IMR-90 (cell line): ENCODE measurements at places on chromosomes 6 and 20. TPM values are rescaled to one million over a fixed set of nuclear protein-coding genes. Genes with fewer than 3 reads are reported as not detected.

Gene ATP9A
- total RNA-seq, result 22.4 and 23.3 TPM in 2 replicates

Gene PDE7B
- 12.4 and 15.6 TPM in 2 replicates for total RNA-seq

DNA sequence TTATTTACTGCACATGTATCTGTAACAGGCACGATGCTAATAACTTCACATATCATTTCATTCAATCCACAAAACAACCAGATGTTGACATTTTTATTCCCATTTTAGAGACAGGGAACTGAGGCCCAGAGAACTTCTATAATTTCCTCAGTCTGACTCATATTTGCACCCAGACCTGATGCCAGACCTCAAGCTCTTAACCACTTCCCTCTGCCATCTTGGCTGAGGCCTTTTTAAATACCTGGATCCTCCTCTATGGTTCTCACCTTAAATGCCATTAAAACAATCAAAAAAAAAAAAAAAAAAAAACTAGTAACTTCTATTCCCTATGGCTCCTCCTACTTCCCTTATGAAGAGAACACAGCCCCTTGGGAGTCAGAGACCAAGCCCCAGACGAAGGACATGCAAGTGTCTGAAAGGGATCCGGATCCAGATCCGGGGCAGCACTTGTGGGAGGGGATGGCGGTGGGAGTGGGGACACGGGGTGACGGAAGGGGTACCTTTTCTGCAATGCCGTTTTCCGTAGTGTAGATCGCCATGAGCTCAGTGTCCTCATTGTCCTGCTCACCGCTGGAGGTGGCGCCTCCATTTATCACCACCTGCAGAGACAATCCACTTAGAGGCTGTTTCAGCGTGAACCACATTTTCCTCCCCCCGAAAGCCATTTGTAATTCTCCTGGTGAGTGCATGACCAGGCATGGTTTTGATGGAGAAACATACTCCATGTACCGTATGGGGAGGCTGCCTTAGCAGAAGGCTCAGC, 88.7 kb downstream of the SLC23A2 start:
- no peak for DNase-seq

DNA sequence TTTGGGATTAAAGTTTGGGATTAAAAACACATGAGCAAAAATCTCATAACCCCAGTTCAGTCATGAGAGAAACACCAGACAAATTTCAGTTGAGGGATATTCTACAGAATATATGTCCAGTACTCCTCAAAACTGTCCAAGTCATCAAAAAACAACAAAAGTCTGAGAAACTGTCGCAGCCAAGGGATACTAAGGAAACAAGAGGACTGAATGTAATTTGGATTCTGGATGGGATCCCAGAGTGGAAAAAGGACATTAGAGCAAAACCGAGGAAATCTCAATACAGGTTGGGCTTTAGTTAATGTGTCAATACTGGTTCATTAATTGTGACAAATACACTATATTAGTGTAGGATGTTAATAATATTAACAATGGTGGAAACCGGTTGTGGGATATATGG, 219.3 kb downstream of the BCKDHB start:
- DNase-seq, result no peak

GRCh38 chr6:4801491-4802110, 25.4 kb downstream of the CDYL start:
- no peak for DNase-seq

DNA sequence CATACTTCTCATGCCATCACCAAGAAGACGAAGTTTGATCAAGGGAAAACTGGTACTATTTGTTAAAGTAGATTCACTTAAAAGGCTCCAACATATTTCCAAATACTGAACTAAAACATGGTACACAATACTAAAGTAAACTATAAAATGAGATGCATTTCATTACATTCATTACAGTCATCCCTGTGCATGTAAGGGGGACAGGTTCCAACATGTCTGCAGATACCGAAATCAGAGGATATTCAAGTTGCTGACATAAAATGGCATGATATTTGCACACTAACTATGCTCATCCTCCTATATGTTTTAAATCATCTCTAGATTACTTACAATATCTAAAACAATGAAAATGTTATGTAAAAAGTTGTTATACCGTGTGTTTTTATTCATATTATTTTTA, 893.9 kb upstream of the MANEA start:
- DNase-seq, result no peak

DNA sequence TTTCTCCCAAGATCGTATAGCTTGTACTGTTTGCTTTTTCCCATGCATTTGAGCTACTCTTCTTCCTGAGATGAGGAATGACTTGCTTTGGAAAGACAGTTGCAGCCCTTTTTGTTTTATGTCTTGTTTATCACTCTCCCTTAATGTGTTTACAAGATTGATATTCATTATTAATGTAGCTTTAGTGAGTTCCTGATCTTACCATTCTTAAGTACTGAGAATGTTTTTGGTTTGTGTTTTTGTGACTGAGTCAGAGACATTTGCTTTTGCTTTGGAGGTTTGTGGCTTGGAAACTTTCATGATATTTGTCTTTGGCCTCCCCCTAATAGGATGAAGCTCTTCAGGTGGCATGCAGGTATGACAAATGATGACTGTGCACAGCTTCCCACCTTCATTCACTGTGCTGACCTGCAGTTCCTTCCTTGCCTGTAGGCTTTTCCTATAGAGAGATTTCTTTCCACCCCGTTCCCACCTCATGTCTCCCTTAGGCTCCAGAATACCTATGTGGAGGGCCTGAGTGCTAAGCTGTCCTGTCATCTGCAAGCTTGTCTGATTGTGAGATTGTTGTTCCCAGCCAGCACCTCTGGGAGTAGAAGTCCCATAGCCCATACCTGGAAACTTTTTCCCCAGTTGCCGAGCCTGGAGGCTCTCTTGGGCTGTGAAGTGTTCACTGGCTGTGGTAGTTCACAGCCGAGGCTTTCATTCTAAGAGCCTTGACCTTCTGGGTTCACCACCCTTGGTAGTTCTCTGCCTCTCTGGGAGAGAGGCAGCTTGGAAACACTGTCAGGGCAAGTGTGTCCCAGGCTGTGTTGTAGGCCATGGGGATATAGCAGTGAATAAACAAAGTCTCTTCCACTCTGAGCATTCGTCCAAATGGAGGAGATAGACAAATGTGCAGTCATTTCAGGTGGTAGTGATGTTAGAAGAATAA, 27.1 kb downstream of the CDS2 start:
- peak; percentile 41 for DNase-seq

Gene MRAP2
- under 0.01 TPM in 1 of 2 replicates, not detected in the other for total RNA-seq

Gene ALDH8A1
- under 0.01 TPM in 2 replicates for total RNA-seq

GRCh38 chr6:43723737-43724295, 36.2 kb upstream of the MRPS18A start:
- DNase-seq, result peak; percentile 70

DNA sequence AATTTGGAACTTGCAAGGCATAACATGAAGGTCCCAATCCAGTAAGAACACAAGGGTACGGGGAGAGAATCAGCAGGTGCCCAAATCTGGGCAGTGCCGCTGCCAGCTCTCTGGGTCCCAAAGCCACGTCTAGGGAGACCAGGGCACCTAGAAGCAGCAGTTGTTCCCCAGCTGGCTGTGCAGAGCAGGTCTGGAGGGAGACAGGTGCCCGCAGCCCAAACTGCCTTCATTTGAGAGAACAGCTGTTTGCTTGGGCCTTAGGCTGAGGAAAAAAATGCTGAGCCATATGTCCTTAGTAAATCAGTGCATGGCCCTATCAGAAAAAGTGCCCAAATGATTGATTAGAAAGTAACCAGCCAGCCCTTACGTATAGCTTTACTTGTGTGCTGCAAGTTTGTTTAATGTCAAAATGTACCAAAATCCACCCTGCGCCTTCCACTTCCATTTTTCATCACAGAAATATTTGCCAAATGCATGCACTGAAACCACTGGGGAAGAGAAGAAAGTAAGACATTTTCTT, 9.1 kb upstream of the PRELID3B start:
- DNase-seq, result no peak

- DNase-seq, result peak; percentile 17
Measured at GRCh38 chr6:100691972-100692371, 189.2 kb downstream of the ASCC3 start.

- DNase-seq, result peak; percentile 10
Measured at GRCh38 chr20:32285621-32286371, 8.3 kb downstream of the KIF3B start.

DNA sequence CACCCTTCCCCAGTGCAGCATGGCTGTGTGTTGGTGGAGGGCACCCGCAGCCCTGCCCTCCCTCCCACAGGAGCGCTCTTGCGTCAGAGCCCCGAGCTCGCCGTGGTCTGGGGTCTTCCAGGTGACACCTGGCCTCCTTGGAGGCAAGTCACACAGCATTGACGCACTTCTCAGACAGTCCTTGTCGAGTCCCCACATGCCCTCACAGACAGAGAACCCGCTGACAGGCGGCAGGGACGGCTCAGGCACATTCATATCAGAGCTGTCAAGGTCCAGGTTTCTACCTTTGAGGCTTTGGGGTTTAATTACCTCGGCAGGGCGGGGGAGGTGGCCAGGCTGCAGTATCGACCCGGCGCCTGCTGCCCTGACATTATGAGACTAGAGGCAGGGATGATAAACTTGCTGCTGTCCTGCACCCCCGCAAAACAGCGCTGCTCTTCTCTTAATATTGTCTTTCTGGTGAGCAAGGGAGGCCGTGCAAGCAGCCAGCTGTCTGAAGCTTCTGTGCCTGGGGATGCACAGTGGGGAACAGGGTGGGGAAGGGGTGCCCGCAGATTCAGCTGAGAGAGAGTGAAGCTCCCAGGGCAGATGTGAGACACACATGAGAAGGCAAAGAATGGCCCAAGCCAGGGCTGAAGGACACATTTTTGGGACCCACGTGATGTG, 4.7 kb downstream of the NPEPL1 start:
- DNase-seq, result no peak

GRCh38 chr20:23869520-23869919, 10.0 kb downstream of the CST5 start:
- no peak for DNase-seq

DNA sequence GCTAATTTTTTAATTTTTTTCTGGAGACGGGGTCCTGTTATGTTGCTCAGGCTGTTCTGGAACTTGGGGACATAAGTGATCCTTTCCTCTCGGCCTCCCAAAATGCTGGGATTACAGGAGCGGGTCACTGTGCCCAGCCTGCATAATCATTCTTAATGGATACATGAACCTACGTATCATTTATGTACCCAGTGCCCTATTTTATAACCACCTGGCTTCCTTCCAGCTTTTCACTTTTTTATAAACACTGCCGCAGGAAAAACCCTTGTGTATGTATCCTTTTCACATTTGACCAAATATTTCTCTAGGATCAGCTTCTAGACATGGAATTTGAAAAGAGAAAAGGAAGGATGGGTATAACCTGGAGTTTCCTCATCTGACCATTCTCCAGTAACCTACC, 85.6 kb upstream of the RIN2 start:
- no peak for DNase-seq

GRCh38 chr20:59232618-59233017, 67.8 kb upstream of the EDN3 start:
- DNase-seq, result peak; percentile 4

DNA sequence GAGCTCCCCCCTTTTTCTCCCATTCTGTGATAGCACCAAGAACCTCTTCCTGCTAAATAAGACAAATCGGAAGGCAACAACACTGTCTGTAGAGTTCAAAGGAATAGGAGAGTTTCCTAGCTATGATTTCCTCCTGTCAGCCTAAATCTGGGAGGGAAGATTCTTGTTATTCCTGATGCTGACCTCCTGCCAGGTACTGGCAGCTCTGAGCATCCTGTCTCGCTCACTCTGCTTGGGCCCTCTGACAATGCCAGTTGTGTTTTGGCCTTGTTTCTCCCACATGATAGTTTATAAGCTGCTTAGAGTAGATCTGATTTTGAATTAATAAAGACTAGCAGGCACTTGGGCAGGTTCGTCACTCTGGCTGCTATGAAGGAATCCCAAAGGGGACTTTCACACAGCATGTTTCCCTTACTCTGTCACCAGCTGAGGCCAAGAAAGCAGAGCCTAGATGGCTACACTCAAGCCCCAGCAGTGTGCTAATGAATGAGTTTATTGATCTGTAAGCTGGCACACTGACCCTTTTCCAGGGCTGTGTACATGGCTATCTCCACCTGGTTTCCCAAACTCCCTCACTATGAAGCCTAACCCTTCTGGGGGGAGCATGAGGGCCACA, 52.3 kb downstream of the UQCC1 start:
- no peak for DNase-seq

- DNase-seq, result peak; percentile 60
Measured at GRCh38 chr6:142756215-142756630, 188.8 kb downstream of the HIVEP2 start.

- no peak for DNase-seq
Measured at GRCh38 chr20:1783245-1783644, 112.0 kb upstream of the SIRPA start.

DNA sequence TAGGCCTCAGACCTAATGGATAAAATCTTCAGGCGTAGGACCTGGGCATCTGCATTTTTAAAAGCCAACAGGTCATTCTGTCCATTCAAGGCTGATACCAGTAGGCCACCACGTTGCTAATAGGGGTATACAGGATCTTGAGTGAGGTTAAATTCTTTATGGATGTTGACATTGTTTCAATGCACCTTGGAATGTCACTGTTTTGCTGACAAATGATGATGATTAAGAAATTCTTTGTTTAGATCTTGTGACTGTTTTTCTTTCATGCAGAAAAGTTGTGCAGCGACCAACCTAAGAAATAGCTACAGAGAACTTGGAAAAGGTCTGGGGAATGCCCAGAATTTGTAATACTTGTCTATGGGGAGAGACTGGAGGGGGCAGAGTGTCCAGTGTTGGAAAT, 101.1 kb upstream of the CLDN20 start:
- peak; percentile 59 for DNase-seq

Gene SDC4
- total RNA-seq, result 265 and 275 TPM in 2 replicates

Gene LRRC73
- total RNA-seq, result under 0.01 TPM in 2 replicates

DNA sequence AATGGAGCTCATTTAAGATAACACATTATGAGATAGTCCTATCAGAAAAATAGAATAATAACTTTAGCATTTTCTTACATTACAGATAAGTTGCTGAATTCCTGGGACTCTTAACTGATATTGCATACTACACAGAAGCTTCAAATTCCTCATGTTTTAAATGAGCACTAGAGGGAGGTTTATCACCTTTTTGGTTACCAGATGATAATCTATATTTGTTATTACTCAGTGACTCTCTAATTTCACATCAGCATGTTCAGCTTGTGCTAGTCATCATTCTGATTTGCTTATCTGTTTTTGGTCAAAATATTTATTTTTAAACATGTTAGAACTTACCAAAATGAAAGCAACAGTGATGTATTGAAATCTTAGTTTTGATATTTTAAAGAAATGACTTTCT, 20.5 kb upstream of the GJA10 start:
- no peak for DNase-seq

- no peak for DNase-seq
Measured at GRCh38 chr6:157904999-157905398, 76.7 kb upstream of the SYNJ2 start.

GRCh38 chr20:46252352-46253091, 55.8 kb downstream of the CDH22 start:
- no peak for DNase-seq

DNA sequence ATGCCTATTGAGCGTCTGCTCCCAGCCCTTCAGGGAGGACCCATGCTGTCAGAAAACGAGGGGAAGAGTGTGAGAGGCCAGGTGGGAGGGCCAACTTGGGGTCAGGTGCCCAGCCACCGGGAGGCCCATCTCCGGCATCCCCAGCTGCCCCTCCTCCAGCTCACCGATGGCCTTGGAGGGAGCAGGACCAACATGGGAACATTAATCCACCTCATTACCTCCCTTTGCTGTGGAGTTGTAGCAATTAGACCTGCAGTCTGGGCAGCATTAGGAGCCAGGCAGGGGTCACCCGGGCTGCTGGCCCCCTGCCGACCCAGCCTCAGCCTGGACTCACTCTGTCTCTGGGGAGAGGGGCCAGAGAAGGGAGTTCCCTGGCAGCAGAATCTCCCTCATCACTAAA, 25.1 kb downstream of the DLGAP4 start:
- no peak for DNase-seq

GRCh38 chr20:48051794-48052474, 266.7 kb upstream of the SULF2 start:
- DNase-seq, result peak; percentile 45

Gene CUL9
- 6.1 and 7.7 TPM in 2 replicates for total RNA-seq
